Activated T-cell treated with anti-CD3 and anti-CD28 coated beads for 48 hours (primary cell): ENCODE measurements at places on chromosomes 2 and 18.

DNA sequence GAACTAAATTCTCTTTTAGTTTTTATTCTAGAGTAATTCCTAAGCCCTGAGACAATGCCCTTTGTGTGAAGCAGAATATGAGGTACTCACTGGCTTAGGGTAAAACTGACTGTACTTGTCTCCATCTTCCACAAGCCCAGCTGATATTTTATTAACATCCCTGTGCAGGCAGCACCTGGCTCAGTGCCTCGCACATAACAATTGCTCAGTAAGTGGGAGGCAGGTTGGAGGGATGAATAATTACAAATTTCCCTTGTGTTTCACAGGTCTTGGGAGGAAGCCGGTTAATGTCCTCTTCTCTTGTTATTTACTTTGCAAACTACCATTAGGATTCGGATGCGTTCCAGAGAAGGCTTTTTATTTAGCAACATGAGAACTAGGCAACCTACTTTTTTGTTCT, 249.8 kb upstream of the FSHR start:
- no peak for DNase-seq

- no peak for DNase-seq
Measured at GRCh38 chr18:3180325-3180724, 39.4 kb downstream of the MYOM1 start.

DNA sequence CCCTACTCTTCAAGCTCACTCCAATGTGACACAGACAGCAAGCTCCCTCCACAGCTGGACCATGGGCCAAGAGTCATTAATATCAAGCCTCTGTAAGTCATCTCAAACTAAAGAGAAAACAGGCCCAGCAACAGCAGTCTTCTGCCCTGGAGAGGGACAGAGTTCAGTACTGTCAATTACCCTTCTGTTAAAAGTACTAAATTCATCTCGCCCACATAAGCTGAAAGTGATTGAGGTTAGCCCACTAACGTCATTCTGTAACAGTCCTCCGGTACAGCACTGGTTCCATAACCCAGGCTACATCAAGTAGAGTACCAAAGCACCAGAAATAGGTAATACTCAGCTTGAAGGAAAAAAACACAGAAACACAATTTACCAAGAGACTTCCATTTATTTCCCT, 25.9 kb downstream of the THADA start:
- DNase-seq = no peak

DNA sequence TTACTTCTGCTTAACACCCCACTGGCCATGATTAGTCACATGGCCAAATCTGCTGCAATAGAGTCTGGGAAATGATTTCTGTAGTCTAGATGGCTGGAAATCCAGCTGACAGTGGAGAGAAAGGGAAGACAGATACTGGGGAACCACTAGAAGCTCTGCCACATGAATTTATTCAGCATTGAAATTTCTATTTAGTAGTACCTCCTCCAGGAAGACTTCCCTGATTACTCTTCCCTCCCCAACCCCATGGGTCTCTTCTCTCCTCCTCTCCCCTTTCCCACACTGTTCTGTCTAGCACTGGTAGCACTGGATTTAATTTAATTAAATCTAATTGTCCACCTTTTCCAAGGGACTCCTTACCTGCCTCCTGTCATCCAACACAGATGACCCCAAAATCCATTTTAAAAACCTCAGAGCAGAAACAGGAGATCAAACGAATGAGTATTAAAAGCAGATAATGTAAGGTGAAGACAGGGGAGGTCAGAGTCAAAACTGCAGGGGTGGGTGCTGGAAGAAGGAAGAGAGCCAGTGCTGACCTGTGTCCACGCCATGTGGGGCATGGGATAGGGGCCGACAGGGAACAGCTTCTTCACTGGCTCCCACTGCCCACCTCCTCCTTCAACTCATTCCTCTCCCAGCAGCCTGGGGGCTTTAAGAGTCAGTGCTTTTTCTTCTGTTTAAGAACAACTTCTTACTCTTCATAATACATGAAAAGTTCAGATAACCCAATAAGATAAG, 169.2 kb upstream of the HS6ST1 start:
- DNase-seq = no peak

GRCh38 chr18:8948471-8949149, 153.9 kb upstream of the NDUFV2 start:
- no peak for DNase-seq

- no peak for DNase-seq
Measured at GRCh38 chr2:177284531-177284930, 20.0 kb upstream of the NFE2L2 start.

GRCh38 chr2:52970642-52971041, 797.0 kb upstream of the CHAC2 start:
- DNase-seq = no peak

- DNase-seq = no peak
Measured at GRCh38 chr2:173282795-173283545, 71.7 kb upstream of the CDCA7 start.

GRCh38 chr2:234885886-234886285, 65.9 kb upstream of the SH3BP4 start:
- DNase-seq = no peak

DNA sequence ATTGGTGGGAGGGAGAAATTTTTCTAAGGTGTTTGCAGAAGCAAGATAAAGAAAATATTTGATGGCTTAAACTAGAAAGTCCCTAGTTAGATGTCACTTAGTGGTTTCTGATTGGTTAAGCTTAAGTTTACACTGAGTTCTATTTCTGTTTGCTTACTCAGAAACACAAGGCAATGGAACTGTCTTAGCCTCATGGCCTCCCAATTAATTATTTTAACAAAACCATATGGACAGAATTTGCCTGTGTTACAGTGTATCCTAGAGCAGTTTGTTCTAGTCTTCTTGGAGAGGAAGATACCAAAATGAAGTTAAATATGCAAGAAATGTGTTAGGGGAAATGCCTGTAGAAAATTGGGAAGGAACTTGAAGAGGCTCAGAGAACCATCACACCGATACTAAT, 4.6 kb upstream of the IMPACT start:
- DNase-seq = no peak

DNA sequence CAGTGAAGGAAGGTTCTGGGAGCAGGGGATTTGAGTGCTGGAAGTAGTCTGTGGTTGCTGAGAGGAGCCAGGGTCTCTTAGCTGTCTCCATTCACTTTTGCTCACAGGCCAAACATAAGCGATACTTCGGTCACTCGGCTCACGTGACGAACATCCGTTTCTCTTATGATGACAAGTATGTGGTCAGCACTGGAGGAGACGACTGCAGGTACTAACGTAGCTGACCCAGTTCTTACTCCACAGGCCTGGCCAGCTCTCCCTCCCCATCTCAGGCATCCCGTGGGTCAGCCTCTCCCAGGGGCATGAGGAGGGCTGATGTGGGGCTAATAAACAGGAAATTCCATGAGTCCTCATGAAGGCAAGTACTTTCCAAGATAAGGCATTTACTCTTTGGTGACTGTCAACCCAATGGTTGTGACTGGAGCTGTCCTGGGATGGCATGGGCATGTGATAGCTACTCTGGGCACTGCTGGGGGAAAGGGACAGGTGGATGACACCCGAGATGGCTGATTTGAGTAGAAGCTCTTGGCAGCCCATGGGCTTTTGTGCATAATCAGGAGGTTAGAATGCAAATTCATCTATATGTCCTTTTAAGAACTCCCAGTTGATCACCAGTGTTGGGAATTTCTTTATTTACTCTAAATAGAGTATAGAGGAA, 81.6 kb downstream of the RTN4 start:
- no peak for DNase-seq

- DNase-seq = no peak
Measured at GRCh38 chr2:11987151-11987550, 240.7 kb downstream of the LPIN1 start.

DNA sequence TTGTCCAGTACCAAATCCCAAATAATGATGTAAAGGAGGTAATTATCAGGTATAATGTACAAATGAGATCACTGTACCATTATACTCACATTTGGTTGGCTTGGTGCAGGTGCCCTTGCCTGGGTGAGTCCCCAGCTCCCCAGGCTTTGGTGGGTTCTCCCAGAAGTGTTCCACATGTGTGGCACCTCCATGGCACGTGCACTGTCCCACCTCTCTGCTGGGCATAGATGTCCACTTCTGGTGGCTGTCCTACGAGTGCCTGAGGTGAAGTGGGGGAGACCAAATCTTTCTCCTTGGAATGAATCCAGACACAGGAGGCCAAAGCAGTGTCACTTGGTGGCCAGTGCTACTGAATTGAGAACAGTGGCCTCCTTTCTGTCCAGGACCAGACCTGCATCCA, 162.4 kb upstream of the SESTD1 start:
- no peak for DNase-seq

GRCh38 chr2:62871506-62871905, 166.0 kb downstream of the EHBP1 start:
- DNase-seq = no peak

GRCh38 chr2:182606728-182607681, 109.1 kb upstream of the DNAJC10 start:
- no peak for DNase-seq

- no peak for DNase-seq
Measured at GRCh38 chr2:238684362-238685326, 163.2 kb upstream of the TWIST2 start.

DNA sequence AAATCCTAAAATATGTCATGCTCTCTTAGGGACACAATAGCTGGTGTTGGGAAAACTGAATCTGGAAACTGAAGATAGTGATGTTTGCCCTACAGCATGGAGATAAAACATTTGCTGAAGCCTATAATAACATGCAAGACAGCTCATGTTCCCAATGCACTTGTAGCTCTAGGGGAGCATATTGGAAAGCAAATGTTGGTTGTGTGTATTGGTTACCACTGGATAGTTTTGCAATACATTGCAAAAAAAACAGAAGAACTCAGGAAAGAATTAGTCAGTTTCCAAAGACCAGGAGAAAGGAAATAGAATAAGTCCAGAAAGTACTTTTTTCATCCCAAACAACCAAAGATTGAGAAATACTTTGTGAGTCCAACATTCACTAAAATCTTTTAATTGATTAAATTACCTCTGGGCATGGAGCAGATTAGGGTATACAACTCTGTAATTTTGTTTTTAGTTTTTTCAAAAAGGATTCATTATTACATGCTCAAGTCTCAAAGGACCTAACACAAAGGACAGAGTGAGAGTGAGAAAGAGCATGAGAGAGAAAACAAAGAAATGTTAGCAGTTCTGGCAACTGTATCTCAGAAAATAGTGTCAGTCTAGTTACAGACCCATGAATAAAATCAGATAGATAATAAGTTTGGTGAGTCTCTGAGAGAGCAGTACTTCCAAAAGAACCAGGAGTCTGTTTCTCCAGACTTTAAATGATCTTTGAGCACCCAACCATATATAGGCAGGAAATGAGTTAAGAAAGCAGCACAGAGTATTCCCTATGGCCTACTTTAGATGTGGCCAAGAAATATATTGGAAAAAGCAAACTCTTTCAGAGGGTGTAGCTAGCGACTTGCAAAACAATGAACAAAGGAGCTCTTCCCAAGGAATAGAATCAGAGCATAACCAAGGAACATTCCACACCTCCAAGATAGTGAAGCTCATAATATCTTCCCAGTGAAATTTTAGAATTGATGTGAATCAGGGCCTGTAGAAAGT, 36.6 kb upstream of the COL3A1 start:
- no peak for DNase-seq

- DNase-seq = no peak
Measured at GRCh38 chr18:11078491-11078890, 70.9 kb downstream of the PIEZO2 start.

DNA sequence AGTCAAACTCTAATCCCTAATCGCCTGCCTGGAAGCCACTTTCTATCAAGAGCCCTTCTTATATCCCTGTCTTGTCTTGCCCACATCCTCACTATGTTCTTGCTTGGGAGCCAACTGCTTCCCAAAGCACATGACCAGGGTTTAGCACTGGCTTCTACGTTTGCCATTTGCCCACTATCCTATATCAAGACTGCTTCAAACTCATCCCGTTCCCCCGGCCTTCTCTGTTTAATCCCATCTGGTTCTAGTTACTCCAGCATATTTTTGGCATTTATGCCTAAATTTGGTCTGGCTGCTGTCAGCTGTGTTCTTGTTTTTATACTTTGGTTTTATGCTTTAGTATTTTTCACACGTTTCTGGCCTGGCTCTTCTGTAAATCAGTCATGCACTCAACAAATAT, 40.2 kb downstream of the POLR1A start:
- no peak for DNase-seq

DNA sequence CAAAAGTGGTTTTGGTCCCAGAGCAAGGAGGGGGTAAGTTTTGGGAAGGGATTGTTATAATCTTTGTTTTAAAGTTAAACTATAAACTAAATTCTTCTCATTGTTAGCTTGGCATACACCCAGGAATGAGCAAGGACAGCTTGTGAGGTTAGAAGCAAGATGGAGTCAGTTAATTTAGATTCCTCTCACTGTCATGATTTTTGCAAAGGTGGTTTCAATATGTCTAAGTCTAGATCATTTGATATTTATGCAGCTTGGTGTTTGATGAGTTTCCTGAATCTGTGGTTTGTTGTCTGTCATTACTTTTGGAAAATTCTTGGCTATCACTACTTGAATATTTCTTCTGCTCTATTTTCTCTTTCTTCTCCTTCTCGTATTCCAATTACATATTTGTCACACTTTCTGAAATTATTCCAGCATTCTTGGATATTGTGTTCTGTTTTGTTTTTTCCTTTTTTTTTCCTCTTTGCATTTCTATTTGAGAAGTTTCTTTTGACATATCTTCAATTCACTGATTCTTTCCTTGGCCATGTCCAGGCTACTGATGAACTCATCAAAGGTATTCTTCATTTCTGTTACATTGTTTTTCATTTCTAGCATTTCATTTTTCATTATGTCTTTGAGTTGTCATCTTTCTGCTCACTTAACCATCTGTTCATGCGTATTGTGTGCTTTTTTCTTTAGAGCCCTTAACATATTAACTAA, 5.1 kb downstream of the SP140 start:
- DNase-seq = no peak

GRCh38 chr2:8541223-8541622, 140.6 kb upstream of the ID2 start:
- DNase-seq = no peak

DNA sequence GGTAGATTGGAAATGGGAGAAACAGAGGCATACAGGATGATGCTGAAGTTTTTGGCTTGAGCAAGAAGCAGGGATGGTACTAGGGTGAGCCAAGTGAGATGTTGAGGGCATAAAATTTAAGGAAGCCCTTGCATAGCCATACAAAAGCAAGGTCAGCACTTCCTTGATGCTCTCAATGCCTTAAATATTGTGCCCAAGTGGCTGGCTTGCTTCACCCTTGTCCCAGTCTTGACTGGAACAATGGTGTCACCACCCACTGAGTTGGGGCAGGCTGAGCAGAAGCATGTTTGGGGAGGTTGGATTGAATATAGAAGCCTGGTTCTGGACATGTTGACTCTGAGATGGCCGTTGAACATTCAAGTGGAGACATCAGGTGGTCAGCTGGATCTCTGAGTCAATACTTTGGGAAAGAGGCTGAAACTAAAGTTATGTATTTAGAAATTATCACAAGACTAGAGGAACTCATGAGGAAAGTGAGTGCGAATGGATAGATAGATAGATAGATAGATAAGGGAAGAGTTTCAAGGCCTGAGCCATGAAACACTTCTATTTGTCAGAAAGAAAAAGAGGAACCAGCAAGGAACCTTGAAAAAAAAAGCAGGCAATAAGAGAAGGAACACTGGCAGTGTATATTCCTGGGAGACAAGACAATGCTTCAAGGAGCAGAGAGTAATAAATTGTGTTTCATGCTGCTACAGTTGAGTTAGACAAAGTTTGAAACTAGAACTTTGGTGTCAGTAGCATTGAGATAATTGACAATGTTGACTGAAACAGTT, 43.0 kb upstream of the HNMT start:
- no peak for DNase-seq

- DNase-seq = no peak
Measured at GRCh38 chr2:182784777-182785176, 68.7 kb downstream of the DNAJC10 start.

GRCh38 chr2:70141902-70142589, 48.8 kb downstream of the C2orf42 start:
- peak; percentile 62 for DNase-seq

GRCh38 chr2:105144941-105145300, 96.6 kb upstream of the GPR45 start:
- no peak for DNase-seq
